Substantia nigra (tissue), 51 donors: ENCODE measurements at places on chromosomes 7 and 10.

GRCh38 chr7:2730846-2731770 lies 43.1 kb downstream of the AMZ1 start:
- no peak for DNase-seq

DNA sequence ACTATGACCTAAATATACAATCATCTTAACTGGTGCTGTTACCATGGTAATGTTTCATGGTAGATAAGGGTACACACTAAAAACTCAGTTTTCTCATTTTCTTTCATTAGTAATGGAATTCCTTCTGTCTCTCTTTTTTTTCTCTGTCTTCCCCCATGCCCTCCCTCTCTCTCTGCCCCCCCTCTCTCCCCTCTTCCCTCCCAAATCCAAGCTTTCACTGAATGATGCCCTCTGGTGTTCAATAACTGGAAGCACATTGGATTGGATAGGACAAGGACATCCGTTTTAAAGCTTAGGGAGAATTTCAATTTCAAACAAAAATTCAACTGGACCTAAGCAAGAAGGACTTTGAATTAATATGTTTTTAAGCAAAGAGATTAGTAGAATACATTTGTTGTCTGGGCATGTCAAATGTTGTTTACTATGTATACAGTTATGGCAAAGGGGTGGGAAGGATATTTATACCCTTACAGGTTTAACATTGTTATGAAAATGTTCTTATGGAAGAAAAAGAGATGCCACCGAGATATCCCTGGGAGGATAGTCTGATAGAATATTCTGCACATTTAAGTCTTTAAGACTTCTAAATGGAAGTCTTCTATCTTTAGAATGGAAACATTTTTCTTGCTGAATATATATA lies 6.1 kb downstream of the CHRM2 start:
- DNase-seq = no peak

GRCh38 chr7:15178065-15178464 lies 275.5 kb upstream of the DGKB start:
- DNase-seq = no peak

DNA sequence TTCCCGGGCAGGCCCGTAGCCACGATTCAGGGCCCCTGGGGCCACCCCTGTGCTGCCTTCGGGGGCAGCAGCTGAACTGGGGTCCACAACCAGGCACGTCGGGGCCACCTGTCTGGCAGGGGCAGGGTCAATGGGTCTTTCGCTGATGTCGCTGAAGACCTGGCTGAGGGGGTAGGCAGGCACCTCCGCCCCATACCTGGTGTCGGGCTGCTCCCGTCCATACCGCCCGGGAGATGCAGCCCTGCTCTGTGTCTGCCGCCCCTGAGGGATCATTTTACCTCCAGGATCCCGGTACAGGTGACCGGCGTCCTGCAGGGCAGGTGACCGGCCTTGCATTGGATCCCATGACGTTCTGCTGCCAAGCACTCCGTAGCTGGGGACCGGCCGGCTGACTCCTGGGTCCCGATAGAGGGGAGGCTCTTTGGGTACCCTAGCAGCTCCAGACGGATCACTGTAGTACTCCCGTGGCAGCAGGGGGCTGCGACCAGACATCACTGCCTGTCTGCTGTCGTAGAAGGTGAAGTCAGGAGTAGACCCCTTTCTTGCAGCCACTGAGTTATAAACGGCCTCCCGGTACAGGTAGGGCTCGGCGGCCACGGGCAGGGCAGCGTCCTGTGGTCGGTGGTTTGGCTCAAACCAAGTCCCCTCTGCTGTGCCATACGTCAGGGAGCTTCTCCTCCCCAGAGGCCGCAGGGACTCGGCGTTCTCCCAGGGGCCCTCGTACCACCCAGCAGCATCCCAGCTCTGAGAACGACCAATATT lies 85.2 kb downstream of the ZRANB1 start:
- DNase-seq = no peak

DNA sequence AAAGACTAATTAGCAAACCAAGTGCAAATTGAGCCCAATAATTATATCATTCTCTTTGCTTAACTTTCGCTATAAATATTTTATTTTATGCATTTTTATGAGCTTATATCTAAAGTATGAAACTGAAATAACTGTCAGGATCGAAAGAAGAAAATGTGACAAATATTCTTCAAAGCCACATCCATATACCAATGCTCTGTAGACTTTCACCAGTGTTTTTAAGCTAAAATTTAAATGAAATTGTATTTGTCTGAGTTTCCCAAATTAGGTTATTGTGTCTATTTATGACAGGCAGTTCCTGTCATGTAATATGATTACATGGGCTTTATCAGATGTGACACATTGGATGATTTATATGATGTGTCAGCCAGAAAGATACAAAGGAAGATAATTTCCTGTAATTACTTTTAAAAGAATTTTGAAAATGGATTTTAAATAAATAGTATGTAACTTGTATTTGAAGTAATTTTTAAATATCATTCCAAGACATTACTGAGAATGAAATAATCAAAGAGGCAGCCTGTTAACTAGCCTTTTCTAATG lies 317.9 kb upstream of the KLF6 start:
- no peak for DNase-seq

GRCh38 chr7:86908948-86909347 lies 150.5 kb downstream of the ELAPOR2 start:
- no peak for DNase-seq

DNA sequence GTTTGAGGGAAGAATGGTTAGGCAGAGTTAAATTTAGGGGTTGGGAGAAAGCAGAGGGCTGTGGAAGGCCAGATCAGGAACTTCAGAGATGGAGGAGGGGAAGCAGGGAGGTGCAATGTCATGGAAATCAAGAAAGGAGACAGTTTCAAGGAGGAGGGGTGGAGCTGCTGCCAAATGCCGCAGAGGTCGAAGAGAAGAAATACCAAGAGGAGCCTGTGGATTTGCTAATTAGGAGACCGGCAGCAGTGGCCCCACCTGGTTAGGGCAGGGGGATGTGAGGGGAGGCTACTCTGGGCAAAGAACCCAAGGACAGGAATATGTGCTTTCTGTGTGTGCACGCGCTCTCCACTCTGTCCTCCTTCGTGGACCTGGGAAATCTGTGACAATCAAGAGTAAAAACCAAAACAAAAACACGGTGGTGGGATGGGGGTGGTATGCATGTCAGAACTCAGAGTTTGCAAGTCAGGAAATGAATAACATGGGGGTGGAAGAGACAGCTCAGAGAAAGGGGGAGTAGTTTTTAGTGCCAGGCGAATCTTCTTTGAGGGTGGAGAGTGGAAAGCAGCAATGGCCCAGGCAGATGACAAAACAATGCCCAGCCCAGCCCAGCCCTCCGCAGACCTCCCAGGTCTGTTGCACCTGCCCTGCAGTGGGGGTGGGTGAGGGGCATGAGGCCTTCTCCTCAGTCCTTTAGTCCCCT lies 102.9 kb upstream of the PAX2 start:
- DNase-seq = no peak

- no peak for DNase-seq
Observed at GRCh38 chr7:159158125-159158887, 13.6 kb upstream of the VIPR2 start.

DNA sequence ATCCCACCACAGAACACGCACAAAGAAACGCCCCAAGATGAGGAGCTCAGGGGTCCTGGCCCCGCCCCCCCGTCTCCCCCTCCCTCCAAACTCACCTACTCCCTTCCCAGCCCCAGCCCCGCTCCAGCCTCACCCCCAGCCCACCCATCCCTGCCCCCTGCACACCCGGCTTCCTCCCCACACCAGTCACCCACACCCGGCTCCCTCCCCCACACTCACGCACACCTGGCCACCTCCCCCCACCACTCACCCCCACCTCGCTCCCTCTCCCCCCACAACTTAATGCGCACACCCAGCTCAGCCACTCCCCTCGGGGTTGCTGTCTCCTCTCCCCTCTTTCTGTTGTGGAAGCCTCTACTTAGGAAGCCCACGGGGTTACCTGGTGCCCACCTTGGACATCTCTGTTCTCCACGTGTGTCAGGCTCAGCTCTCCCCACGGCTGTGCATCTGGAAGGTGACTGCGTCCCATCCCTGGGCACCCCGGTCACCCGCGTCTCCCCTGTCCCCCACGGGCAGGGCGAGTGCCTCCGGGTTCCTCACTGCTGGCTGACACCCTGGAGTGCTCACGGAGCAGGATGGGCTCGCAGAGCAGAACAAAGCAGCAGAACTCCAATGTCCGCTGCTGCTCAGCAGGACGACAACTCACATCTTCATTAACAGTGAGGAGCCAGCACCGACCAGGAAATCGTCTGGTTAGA lies 166.8 kb downstream of the USP6NL start:
- DNase-seq = no peak

- no peak for DNase-seq
Observed at GRCh38 chr7:157017149-157017548, 6.7 kb upstream of the MNX1 start.

- no peak for DNase-seq
Observed at GRCh38 chr10:48216744-48217143, 57.8 kb downstream of the FRMPD2 start.

- no peak for DNase-seq
Observed at GRCh38 chr7:5549096-5549763, 125.6 kb upstream of the TNRC18 start.

GRCh38 chr7:106561666-106562411 lies 99.1 kb downstream of the CCDC71L start:
- no peak for DNase-seq

DNA sequence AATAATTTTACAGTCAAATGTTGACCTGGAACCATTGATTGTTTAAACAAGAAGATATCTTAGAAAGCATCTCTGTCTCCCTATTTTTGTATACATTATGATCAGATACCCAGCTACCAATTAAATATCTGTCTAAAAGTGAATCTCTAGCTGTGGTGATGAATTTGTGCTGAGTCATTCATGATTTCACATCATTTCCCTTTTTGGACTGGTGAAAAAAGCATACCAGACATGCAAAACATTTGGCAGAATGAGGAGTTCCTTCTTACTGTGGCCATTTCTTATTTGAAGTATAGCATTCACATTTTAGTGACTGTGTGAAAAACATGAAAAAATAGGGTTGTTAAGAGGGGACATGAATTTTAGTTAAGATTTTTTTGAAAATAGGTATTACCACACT lies 98.0 kb upstream of the GATA3 start:
- DNase-seq = no peak

GRCh38 chr10:3412071-3412582 lies 239.5 kb upstream of the PITRM1 start:
- DNase-seq = no peak

- no peak for DNase-seq
Observed at GRCh38 chr7:80136261-80137055, 1.8 kb downstream of the GNAI1 start.

- no peak for DNase-seq
Observed at GRCh38 chr10:52258799-52259425, 55.2 kb upstream of the DKK1 start.

DNA sequence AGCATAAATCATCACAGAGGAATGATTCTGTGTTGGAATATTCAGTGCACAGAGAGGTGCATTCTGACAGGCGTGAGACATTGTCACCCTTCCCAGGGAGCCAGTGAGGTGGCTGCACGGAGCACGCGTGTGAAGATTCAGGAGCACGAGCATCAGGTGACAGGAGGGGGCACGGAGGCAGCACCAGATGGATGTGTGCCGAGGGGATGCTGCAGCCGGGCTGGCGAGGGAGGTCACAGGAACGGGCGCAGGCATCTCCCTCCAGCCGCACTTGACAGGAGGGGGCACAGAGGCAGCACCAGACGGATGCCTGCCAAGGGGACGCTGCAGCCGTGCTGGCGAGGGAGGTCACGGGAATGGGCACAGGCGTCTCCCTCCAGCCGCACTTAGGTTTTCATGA lies 66.5 kb downstream of the DIP2C start:
- DNase-seq = no peak

DNA sequence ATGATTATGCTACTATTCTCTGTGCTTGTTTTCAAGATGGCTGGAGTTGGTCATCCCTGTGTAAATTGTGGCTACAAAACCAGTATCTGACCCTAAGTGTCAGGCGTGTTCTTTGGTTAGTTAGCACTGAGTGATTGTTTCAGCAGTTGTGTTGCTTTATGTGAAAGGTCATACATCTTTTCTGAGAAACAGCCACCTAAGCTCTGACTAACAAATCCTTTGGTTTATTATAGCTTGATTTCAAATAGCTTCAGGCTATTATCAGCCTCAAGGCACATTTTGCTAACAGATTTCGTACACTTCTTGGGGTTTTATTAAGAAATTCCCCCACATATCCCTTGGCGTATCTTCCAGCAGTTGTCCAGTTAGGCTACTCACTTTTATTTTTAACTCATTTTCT lies 4.8 kb upstream of the ADRB1 start:
- DNase-seq = no peak

DNA sequence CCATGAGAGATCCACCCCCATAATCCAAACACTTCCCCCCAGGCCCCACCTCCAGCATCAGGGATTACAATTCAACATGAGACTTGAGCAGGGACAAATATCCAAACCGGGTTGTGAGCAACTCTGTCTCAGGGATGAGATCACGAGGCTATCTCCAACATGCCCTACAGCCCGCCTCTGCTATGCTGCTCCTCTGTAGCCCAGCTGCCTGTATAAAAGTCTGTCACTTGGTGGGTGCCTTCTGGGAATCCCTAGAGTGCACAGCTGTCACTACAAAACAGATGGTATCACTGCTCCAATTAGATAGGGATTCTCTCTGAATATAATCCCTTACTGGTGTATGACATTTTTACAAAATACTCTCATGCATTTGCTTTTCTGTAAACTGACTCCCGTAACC lies 114.9 kb upstream of the NANOS1 start:
- no peak for DNase-seq

DNA sequence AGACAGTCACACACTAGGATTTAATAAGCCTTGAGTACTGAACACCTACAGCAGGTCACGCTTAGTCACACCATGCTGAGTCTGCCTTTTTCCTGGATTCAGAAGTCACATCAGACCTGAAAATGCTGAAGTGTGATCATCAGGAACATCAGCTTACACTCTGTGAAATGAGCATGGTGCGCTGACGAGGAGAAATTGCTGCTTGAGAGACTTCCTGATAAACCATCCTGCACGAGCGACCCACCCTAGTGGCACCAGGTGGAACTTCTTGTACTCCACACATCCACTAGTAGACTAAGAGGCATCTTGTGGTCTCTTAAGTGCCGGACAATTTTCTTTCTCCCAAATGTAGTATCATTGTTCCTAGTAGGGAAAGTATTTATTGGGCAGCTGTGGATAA lies 51.8 kb upstream of the MRLN start:
- no peak for DNase-seq

DNA sequence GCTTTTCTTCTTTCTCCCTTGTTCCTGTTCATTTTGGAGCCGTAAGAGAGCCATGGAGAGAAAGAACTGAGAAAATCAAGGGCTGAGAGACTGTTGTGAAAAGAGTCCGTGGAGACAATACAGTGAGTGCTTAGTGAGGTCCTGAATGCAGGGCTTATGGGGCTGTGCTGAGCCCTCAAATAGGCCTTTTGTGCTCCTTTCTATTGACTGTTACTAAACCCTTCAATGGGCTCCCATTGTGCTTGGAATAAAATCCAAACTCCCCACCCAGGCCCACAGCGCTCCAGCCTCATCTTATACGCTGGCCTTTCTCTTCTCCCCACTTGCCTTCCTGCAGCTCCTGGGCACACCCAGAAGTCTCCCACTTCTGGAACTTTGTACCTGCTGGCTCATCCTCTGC lies 243.1 kb upstream of the HABP2 start:
- DNase-seq = peak; percentile 34

GRCh38 chr10:29109707-29110571 lies 178.9 kb upstream of the LYZL1 start:
- no peak for DNase-seq

- DNase-seq = no peak
Observed at GRCh38 chr10:33732161-33732680, 397.8 kb upstream of the NRP1 start.

- no peak for DNase-seq
Observed at GRCh38 chr10:60450291-60450690, 60.6 kb upstream of the ANK3 start.

- DNase-seq = no peak
Observed at GRCh38 chr10:123529146-123529760, 136.9 kb upstream of the GPR26 start.

GRCh38 chr10:117217196-117217761 lies 20.0 kb downstream of the KCNK18 start:
- DNase-seq = no peak
